ENCODE measurements at places on chromosomes 5 and 9. TPM values are rescaled to one million over a fixed set of nuclear protein-coding genes. Genes with fewer than 3 reads are reported as not detected.

The GARIN3 gene
- not detected for total RNA-seq

The SUSD3 gene
- total RNA-seq = 1.5 TPM

The FRMD3 gene
- total RNA-seq = 10.8 TPM

The TMEM215 gene
- total RNA-seq = 0.21 TPM

The SHISAL2B gene
- not detected for total RNA-seq

The MLANA gene
- total RNA-seq = not detected

The UGT3A1 gene
- total RNA-seq = 0.16 TPM

The CAVIN4 gene
- total RNA-seq = 12.8 TPM

The CENPP gene
- total RNA-seq = 20.9 TPM

The DNAJA1 gene
- 97.7 TPM for total RNA-seq

The IL9 gene
- total RNA-seq = not detected

The PCDHA10 gene
- 1.1 TPM for total RNA-seq

The ENHO gene
- 0.26 TPM for total RNA-seq

The CDKN2B-AS1 gene
- total RNA-seq = 2.2 TPM

The CTSV gene
- total RNA-seq = 0.42 TPM

The PCBD2 gene
- total RNA-seq = 11.9 TPM

The SSNA1 gene
- 21.4 TPM for total RNA-seq

The C9 gene
- not detected for total RNA-seq

The PKD2L2 gene
- total RNA-seq = 0.21 TPM

The OR2K2 gene
- total RNA-seq = not detected

The SPATA31D4 gene
- total RNA-seq = not detected

The RECK gene
- total RNA-seq = 31.2 TPM

The HAVCR2 gene
- total RNA-seq = 8.7 TPM

The CKMT2 gene
- 6.9 TPM for total RNA-seq

The CARD9 gene
- 3.2 TPM for total RNA-seq

The HRCT1 gene
- total RNA-seq = 0.42 TPM

The LCP2 gene
- 8.4 TPM for total RNA-seq

The OR2Y1 gene
- total RNA-seq = not detected

The GPR151 gene
- not detected for total RNA-seq

The SLC36A3 gene
- not detected for total RNA-seq

The TPD52L3 gene
- not detected for total RNA-seq
